ENCODE measurements at places on chromosomes 7 and 10.

GRCh38 chr10:96708456-96708855 lies 11.9 kb downstream of the PIK3AP1 start:
- DNase-seq: no peak

GRCh38 chr10:26890956-26891355 lies 30.2 kb upstream of the ABI1 start:
- DNase-seq: peak; percentile 84

DNA sequence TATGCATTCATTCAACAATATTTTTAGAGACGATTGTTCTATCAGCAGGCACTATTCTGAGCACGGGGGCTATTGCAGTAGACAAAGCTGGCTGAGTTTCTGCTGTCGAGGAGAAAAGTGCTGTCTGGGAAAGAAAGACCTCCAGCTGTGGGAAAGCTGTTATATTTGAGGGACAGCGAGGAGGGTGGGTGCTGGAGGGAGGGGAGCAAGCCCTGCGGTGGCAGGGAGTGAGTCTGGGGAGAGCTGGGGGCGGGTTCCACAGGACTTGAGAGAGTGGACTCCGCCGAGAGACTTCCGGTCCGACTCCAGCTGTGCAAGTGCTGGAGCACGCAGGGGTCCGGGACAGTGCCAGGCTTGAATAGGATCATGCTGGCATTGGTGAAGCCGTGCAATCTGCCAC lies 602.1 kb upstream of the FOXK1 start:
- no peak for DNase-seq

GRCh38 chr7:149731207-149731955 lies 42.0 kb downstream of the ZNF467 start:
- no peak for DNase-seq

GRCh38 chr7:158402471-158402870 lies 185.2 kb downstream of the PTPRN2 start:
- no peak for DNase-seq

DNA sequence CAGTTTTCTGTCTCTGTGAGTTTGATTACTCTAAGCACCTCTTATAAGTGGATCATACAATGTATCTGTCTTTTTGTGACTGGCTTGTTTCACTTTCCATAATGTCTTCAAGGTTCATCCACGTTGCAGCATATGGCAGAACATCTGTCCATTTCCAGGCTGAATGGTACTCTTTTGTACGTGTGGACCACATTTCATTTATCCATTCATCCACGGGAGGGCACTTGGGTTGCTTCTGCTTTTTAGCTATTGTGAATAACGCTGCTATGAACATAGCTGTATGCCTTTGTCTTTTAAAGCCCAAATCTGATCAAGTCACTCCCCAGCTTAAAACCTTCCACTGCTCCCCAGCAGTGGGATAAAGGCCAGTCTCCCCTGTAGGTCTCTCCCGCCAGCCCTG lies 31.5 kb downstream of the EGFR start:
- DNase-seq: no peak

DNA sequence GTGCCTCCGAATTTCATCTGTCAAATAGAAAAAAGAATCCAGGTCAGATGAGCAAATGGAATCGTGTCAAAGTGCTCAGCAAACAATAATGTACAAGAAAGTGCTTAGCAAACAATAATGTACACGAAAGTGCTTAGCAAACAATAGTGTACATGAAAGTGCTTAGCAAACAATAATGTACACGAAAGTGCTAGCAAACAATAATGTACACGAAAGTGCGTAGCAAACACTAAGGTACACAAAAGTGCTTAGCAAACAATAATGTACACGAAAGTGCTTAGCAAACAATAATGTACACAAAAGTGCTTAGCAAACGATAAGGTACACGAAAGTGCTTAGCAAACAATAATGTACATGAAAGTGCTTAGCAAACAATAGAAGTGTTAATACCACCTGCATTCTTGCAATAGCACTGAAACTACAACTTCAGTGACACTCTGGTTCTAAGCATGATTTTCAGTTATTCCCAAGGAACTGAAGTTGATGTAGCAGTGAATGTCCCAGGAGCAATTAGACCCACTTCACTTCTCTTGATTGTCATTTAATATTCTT lies 33.4 kb upstream of the MYL10 start:
- no peak for DNase-seq

DNA sequence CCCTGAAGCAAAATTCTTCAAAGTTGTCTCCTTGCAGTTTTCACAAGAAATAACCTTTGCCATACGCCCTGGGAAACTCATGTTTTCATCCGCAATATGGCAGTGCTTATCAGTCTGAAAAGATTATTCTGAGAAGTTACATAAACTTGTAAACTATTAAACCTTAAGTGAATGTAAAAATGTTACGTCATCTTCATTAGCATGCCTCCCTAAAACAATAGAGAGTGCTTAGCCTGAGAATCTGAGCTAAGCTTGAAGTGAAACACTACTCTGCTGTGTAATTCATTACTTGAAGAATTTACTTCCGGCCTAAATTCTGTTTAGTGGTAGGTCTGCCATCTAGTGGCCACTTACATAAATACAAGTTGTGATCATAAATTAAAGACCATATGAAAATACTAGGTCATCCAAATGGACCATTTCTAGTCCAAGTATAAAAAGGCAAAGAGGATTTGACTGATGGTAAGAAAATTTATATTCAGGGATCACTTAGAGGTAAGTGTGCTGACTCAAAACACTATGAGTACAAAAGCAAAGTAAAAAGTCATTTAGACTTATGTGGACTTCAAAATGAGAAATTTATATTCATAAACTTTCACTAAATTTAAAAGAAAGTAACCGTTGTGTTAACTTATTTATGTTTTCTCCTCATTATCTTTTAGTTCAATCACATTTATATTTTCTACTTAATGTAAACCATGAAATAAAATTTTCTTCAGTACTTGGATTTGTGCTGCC lies 745.1 kb upstream of the LRRTM3 start:
- peak; percentile 63 for DNase-seq

GRCh38 chr7:129767120-129768015 lies 155.8 kb downstream of the NRF1 start:
- no peak for DNase-seq

DNA sequence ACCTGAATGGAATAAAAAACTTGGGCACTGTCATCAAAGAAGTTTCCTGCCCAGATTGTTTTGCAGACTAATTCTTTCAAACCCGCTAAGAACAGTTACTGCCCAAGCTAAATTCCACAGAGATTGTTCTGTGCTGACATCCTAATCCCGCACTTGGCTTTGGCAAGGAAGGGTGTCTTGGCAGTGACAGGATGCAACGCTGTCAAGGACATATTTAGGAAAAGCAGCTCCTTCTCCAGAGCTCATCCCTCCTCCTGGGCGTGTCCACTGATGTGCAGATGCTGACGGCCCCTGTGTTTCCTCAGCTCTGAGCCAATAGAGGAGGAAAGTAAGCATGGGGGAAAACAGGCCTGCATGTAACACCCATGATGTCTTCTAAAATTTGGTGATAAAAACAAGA lies 74.2 kb downstream of the EEPD1 start:
- DNase-seq: no peak

DNA sequence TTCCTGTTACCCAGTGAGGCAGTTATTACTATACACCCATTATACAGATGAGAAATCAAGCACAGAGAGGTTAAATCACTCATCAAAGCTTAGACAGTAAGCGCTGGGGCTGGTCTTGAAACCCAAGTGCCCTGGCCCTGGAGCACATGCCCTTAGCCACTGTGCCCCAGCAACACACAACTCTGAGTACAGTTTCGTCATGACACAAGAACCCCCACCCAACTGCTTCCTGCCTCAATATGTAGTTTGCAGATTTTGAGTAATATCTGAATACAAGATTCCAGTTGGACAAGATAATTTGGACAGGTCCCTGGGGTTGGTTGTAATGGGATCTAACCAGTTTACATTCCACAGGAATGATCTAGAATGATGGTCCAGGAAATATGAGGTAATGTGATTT lies 62.8 kb downstream of the SH3PXD2A start:
- DNase-seq: no peak

DNA sequence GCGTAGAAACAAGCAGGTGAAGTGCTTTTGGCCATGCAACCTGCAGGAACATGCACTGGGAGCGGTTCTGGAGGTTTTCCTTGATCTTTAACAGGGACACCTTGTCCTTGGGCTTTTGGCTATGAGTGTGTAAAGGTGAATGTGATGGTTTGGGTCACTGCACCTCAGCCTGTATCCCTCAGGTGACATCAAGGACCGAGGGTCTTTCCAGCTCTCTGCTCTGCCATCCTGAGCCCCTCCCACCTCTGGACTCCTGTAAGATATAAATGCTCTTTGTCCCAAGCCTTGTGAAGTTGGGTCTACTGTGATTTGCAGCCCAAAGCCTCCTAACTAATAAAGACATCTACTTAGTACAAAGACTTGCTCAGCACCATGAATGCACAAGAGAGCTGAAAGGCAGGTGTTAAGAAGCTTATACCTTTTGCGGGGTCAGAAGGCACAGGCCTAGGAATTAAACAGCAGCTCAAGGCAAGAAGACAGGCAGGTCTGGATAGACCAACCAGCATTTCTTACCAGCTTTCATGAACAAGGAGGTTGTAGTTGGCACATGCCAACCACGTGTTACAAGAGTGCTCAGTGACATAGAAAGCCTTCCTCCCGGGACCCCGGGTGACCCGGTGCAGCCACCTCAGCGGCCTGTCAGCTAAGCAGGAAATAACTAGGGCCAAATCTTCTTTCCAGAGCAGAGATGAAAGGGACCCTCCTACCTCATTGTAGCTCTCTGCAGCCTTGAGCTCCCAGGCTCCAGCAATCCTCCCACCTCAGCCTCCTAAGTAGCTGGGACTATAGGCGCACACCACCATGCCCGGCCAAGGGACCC lies 89.9 kb downstream of the CARD11 start:
- no peak for DNase-seq

GRCh38 chr10:78296785-78297184 lies 263.1 kb downstream of the RPS24 start:
- no peak for DNase-seq

DNA sequence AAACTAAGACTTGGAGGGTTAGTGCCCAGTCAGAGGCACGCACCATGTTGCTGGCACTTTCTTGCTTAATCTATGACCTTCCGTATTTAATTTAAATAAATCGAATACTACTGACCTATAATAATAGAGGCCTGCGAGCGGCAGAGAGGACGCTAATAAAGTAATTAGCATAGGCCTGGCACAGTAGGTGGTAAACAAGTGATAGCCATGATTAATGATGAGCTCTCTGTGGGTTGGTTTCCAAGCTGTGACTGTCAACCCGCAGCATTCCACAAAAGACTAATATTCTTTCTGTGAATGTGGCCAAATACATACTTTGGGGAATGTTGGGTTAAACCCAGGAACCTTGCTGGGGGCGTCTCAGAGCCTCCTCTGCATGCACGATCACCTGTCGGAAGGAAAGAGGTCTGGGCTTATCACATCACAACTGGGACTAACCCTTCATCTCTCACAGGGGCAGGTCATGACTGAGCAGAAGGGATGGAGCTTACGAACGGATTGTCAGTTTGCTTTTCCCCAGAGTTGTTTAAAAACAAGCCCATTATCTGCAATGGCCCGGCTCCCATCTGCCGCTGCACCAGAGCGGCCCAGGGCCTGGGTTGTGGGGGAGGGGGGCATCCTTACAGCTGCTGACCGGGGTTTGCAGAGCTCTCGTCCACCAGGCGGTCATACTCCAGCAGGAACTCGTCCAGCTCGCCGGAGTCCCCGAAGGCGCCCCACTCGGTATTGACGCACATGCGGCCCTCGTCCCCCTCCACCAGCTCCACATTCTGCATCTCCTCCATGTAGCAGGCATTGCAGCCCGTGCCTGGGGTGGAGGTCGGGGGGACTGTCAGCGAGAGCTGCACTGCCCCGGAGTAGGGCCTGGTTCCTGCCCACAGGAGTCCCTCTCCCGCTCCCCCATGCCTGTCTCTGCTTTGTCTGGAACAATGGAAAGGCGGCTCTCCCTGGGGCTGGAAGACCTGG lies 6.2 kb upstream of the MYL7 start:
- no peak for DNase-seq

DNA sequence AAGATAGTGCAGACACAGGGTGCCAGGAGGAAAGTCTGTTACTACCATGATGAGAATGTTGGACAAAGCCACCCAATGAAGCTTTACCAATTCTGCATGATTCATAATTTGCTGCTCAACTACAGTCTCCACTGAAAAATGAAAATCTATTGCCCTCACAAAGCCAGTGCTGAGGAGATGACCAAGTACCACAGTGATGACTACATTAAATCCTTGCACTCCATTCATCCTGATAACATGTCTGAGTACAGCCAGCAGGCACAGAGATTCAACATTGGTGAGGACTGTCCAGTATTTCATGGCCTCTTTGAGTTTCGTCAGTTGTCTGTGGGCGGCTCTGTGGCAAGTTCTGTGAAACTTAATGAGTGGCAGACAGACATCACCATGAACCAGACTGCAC lies 144.0 kb downstream of the PLCE1 start:
- peak; percentile 38 for DNase-seq

DNA sequence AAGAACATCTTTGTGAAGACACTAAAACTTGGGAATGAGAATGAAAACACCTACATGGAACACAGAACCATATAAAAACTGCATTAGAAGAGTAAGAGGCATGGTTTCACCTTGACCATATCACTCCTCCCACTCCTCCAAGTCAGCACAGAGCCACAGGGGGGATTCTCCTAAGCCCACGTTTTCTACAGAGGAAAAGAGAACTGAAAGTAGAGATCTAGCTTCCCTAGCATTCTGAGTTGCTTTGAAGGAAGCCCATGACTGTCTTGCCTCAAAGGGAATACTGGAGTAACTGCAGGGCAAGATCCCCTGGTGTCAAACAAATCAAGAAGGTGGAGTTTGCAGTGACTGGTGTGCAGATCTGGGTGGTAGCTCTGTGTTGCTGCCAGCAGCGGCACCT lies 43.9 kb downstream of the HBP1 start:
- DNase-seq: no peak

- no peak for DNase-seq
Observed at GRCh38 chr7:17963281-17963680, 23.0 kb upstream of the SNX13 start.

DNA sequence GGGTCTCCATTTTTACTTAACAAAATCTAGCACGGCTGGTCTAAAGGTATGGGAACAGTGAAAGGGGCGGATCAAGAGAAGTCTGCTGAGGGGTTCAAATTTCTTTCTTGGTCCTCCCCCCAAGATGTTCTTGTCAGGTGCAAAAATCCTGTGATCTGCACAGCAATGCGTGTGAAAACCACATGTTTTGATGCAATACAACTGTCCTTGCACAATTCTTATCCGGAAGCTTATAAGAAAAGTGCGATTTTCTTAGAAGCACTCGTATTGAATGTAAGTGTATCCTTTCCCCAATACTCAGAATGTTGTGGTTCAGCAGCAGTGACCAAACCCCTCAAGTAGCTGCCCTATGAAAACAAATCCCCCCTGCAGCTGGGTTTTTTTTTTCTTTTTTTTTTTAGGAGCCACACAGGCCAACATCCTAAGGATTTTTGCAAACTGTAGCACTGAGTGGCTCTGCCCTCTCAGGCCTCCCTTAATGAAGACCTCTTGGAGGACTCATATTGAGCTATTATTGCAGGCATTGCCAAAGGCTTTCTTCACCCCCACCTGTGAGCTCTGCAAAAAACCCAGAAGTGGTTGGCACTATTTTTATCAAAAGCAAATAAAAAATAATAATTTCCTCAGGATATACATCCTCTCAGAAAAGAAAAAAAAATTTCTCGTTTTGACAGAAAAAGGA lies 151.9 kb upstream of the ITGB1 start:
- DNase-seq: no peak

- no peak for DNase-seq
Observed at GRCh38 chr10:66513504-66513903, 412.3 kb upstream of the LRRTM3 start.

Measured in NCI-H446 (cell line).